ENCODE measurements at places on chromosomes 2 and 18.

DNA sequence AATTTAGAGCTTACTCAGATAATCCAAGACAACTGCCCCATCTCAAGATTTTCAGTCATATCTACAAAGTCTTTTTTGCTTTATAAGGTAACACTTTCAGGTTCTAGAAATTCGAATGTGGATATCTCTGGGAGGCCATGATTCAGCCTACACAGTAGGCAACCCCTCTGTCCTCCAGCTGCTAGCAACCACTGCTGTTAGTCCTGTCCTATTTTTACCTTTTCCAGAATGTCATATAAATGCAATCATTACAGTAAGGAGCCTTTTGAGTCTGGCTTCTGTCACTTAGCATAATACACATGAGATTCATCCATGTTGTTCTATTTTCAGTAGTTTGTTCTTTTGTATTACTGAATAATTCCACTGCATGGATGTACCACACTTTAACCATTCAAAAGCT lies 28.5 kb upstream of the MARCHF7 start:
- DNase-seq, result no peak

- DNase-seq, result no peak
These were observed 39.1 kb upstream of the DNMT3A start for GRCh38 chr2:25380586-25381375.

- DNase-seq, result no peak
These were observed 819 bp upstream of the NCOA1 start for GRCh38 chr2:24490181-24490689.

GRCh38 chr18:59993560-59993959 lies 93.8 kb downstream of the PMAIP1 start:
- no peak for DNase-seq

GRCh38 chr2:171342067-171342413 lies 91.8 kb downstream of the METTL8 start:
- DNase-seq, result no peak

DNA sequence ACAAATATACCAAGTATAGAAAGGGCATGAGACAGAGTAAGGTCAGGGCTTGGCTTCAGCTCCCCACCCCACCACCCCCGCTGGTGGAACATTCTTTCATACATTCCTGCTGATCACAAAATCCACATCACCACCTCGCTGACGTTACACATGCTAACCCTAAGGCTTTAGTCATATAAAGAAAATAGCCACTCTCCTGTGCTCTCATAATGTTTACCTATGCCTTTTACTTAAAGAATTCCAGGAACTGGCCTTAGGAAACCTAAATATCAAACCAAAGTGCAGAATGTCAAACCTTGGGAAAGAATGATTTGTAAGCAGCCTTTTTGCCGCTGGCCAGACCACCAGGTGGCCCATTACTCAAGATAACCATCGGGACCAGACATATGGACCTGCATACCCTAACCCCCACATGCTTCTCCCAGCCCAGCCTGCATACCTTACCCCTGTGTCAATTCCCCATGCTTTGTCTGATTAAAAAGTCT lies 136.3 kb upstream of the SLC39A10 start:
- no peak for DNase-seq

GRCh38 chr2:133838642-133839365 lies 270.5 kb upstream of the NCKAP5 start:
- DNase-seq, result no peak

GRCh38 chr2:56770490-56770889 lies 586.7 kb downstream of the CCDC85A start:
- no peak for DNase-seq

DNA sequence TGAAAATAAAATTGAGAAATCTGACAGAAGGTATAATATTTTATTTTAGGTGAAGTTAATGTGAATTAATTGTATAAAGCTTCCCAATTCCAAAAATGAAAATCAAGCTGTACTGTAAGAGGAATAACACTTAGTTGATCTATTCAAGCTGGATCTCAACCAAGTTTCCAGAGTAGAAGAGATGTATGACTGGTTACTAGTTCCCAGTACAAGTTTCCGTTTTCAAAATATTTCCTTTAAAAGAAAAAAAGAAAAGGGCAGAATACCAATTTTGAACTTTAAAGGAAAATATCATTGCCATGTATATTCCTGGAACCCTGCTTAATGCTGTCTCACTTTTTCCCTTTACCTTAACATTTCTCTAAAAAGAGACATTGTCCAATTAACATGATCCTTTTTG lies 308.5 kb downstream of the IRS1 start:
- no peak for DNase-seq

DNA sequence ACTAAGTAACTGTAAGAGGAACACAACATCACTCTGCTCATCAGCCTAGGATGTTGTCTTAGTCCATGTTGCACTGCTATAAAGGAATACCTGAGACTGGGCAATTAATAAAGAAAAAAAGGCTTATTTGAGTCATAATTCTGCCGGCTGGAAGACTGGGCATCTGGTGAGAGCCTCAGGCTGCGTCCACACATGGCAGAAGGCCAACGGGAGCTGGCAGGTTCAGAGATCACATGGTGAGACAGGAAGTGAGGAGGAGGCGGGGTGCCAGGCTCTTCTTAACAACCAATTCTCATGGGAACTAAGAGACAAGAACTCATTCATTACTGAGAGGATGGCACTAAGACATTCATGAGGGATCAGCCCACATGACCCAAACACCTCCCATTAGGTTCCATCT lies 46.8 kb downstream of the EPG5 start:
- DNase-seq, result peak; percentile 86

DNA sequence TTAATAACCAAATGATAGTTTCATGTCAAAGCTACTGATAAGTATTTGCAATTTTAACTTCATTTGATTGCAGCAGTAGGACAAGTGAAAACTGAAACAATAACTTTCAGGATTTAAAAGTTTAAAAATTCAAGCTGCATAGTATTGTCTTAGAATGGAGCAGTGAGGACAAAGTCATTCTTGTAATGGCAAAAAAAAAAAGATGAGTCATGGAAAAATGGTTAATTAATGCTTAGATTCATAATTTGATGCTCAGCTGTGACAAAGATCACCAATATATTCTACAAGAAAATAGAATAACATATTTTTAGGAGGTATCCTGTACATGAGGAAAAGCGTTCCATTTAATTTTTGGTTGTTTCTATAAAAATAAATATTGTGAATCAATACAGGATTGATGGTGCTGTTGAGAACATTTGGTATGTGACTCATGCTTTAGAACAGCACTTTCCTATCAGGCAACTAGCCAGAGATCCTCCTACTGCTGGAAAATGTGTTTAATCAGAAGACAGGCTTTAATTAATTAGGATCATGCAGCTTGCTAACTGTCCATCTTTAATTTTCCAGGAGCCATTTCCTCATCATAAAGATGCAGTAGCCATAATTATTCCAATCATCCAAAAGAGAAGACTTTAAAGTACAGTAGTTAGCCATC lies 239.0 kb upstream of the MMADHC start:
- no peak for DNase-seq

- no peak for DNase-seq
These were observed 67.5 kb upstream of the MBOAT2 start for GRCh38 chr2:9071032-9071431.

DNA sequence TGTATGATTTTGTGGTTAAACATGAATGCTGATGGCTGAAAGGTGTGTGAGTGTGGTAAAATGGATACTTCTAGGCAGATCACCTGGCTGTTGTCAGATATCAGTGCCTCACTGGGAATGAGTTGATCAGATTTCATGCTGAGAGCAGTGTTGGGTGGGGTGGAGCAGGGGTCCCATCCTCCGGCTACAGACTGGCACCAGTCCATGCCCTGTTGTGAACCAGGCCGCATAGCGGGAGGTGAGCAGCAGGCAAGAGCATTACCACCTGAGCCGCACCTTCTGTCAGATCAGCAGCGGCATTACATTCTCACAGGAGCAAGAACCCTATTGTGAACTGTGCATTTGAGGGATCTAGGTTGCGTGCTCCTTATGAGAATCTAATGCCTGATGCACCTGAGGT lies 78.7 kb downstream of the GLI2 start:
- DNase-seq, result no peak

- peak; percentile 51 for DNase-seq
These were observed 85.3 kb upstream of the RAB27B start for GRCh38 chr18:54742659-54743604.
